ENCODE measurements at places on chromosomes 1 and 21.

DNA sequence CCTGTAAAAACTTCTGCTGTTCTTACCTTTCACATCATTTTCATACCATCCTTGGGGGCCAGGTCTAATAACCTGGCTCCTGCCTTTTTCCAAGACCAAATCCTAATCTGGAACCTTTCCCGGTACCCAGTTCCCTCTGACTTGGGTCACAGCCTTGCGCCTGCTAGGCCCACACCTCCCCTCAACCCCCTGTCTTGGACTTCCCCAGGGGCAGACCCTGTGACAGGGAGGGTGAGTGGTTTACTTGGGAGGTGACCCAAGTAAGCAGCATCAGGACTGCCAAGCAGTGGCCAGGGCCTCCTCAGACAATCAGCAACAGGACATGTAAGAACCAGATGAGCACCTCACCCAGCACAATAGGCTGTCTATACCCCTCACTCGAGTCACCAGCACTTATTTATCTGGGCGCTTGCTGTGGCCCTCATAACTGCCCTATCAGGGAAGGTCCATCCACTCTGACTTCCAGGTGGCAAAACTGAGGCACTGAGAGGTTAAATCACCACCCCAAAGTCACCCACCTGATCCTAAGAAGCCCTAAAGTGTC lies 124.7 kb downstream of the MATN1 start:
- DNase-seq, result no peak

DNA sequence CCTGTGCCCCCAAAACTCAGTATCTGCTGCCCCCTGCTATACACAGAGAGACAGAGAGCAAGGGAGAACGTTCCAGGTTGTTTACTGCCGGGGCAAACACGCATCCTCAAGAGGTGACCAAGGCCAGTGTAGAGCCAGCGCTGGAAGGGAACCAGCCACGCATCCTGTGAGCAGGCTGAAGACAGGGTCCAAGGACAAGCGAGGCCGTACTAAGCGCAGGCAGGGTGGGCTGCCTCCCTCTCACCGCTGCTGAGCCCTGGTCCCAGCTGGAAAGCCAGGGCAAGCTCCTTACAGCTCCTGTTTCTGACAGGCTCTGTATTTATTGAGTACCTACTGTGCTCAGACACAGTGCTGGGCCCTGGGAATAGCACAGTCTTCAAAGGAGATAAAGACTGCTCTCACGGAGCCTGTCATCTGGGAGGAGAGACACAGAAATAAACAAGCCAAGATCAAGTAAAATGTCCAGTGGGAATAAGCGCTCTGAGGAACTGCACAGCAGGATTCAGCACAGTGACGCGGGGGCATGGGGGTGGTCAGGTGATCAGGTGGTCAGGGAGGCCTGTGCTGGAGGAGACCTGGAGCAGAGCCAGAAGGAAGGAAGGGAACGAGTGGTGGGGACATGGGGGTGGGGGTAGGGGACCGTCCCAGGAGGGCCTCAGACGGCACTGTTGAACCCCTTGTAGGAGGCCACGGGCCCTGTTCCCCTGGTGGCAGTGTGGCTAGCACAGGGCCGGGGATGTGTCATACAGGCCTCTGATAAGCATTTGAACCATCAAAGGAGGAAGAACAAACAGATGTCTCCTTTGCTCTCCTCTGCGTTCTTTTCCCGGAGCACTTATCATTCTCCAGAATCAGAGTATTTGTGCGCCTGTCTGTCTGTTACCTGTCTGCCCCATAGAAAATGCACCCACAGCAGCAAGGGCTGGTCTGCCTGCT lies 37.8 kb upstream of the EFHD2 start:
- DNase-seq, result no peak

DNA sequence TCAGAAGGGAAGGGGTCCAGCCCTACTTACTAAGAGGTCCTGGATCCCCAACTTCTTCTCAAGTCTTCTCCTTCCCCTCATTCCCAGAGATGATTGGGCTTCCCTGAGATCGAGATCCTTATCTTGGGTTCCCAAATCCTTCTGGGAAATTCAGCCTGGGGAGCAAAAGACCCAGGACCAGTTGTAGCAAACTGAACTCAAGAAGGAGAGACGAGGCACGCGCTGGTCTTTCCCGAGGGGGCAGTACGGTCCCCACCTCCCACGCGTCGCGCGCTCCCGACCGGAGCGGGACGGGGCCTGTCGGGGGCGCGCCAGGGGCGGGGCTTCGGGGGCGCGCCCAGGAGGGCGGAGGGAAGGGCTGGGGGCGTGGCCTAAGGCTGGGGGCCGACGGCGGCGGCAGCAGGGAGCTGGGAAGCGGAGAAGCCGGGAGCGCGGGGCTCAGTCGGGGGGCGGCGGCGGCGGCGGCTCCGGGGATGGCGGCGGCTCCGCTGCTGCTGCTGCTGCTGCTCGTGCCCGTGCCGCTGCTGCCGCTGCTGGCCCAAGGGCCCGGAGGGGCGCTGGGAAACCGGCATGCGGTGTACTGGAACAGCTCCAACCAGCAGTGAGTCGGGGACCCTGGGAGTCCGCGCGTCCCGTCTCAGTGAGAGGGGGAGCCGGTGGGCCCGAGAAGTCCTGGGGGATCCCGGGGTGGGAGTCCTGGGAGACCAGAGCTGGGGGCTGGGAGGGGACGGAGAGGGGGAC lies at the start of gene EFNA3:
TSS of gene EFNA3 (plus strand) at position 369 of the 741 bp plus-strand sequence. CDS start at position 474, 105 bp downstream.
- peak; percentile 85 for DNase-seq

- no peak for DNase-seq
Measured at GRCh38 chr1:33072707-33073106, 8.2 kb upstream of the AZIN2 start.

GRCh38 chr1:218694636-218695035 lies 349.5 kb downstream of the TGFB2 start:
- DNase-seq, result no peak

DNA sequence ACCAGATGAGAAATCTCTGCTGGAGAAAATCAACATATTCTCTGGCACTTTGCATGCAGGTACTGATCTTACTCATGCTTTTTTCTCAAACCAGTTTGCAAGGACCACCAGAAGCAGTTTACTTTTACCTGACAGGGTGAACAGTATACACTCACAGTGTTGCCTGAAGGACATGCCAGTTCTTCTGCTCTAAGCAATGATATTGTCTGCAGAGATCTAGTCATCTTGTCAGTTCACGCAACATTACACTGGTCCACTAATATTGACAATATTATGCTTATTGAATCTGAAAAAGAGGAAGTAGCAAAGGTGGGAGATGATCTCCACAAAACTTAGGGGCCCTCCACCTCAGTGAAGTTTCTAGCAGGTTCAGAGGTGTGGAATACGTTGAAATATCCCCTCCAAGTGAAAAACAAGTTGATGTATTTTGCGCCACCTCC lies 3.8 kb upstream of the S100B start:
- no peak for DNase-seq

- no peak for DNase-seq
Measured at GRCh38 chr1:150603711-150604110, 24.3 kb upstream of the MCL1 start.

DNA sequence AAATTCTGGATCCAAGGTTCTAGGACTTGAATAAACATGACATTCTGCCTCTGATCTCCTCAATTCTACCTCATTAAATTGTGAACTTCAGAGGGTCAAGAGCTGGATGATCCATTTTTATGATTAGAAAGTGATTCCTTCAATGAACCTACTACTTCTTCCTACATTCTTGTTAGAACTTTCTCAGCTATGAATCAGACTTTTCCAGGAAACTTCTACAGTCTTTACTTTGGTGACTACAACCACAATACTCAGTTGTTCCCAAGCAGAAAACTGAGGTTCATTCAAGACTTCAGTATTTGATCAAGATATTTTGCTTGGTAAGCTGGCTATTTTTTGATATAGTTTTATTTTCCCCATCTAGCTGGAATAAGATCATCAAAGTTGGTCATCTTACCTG lies 51.4 kb downstream of the CDC7 start:
- no peak for DNase-seq

- DNase-seq, result no peak
Measured at GRCh38 chr1:204368996-204369726, 9.4 kb upstream of the PLEKHA6 start.

DNA sequence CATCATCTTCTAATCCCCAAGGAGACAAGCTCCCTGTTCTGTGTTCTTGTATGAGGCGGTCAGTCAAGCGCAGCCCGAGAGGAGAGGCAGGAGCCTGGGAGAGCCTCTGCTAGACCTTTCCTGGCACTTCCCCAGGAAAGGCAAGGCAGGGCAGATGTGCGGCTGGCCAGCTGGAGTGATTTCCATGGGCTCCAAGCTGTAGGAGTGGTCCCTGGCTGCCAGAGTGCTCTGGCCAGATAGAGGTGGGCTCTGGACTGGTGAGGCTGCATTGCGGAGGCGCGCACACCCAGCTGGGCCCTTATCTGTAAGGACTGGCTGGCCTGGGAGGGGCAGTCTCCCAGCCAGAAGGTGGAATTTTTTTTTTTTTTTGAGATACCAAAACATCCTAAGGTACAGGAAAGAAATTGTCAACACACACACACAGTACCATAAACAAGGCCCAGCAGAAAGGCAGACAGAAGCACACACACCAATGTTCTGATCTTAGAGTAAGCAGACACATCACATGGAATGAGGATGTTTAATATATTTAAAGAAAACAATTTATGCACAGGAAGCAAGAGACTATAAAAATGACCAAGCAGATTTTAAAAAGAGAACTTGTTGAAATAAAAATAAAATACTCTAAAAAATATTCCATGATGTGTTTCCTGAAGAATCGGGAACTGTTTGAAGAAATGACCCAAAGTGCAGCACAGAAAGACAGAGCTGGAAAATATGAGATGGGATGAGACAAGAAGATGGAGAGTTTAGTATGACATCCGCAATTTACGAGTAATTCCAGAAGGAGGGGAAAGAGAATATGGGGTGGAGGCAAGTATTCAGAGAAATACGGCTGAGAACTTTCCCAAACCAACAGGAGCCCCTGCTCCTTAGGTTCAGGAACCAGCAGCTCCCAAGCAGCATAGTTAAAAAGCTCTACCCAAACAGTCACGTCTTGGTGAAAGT lies 13.4 kb downstream of the IBA57 start:
- DNase-seq, result no peak

- DNase-seq, result no peak
Measured at GRCh38 chr1:42853116-42853884, 6.9 kb downstream of the ZNF691 start.

DNA sequence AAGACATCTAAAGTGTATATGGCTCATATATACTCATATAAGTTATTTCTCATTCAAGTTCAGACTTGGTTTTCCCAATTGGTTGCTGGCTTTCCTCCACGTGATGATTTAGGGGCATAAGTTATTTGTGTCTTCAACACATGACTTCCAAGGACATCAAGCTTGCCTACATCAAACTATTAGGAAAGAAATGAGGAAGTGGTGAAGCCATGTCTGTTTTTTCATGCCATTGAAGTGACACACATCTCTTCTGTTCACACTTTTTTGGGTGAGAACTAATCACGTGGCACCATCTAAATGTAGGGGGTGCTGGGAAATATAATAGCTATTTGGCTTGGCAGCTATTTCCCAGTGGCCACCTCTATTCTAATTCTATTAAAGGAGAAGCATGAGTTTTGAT lies 282.1 kb downstream of the OMA1 start:
- no peak for DNase-seq

DNA sequence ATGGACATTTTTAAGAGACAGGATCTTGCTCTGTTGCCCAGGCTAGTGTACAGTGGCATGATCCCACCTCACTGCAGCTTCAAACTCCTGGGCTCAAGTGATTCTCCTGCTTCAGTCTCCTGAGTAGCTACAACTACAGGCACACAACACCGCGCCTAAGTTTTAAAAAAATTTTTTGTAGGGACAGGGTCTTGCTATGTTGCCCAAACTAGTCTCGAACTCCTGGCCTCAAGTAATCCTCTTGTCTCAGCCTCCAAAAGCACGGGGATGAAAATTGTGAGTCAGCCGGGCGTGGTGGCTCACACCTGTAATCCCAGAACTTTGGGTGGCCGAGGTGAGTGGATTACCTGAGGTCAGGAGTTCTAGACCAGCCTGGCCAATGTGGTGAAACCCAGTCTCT lies 20.4 kb downstream of the MYSM1 start:
- DNase-seq, result no peak

GRCh38 chr21:17585875-17586450 lies 26.7 kb downstream of the BTG3 start:
- DNase-seq, result peak; percentile 47

- no peak for DNase-seq
Measured at GRCh38 chr1:27547220-27548116, 56.5 kb downstream of the AHDC1 start.

DNA sequence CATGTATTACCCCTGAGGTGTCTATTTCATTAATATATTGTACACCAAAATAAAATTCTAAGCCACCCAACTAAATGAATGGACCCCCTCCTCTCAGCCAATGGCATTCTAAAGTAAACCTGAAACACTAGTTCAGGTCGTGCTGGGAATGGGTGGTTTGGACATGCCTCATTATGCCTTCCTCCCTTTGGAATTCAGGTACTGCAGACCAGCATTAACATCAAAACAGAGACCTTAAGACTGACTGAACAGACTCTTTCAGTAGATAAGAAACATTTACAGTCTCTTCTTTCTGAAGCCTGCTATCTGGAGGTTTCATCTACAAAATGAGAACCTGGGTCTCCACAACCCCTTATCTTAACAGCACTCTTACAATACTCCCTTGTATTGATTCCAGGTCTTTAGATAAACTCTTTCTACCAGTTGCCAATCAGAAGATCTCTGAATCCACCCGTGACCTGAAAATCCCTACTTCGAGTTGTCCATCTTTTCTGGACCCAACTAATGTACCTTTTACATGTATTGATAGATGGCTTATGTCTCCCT lies 93.6 kb downstream of the PKN2 start:
- no peak for DNase-seq

DNA sequence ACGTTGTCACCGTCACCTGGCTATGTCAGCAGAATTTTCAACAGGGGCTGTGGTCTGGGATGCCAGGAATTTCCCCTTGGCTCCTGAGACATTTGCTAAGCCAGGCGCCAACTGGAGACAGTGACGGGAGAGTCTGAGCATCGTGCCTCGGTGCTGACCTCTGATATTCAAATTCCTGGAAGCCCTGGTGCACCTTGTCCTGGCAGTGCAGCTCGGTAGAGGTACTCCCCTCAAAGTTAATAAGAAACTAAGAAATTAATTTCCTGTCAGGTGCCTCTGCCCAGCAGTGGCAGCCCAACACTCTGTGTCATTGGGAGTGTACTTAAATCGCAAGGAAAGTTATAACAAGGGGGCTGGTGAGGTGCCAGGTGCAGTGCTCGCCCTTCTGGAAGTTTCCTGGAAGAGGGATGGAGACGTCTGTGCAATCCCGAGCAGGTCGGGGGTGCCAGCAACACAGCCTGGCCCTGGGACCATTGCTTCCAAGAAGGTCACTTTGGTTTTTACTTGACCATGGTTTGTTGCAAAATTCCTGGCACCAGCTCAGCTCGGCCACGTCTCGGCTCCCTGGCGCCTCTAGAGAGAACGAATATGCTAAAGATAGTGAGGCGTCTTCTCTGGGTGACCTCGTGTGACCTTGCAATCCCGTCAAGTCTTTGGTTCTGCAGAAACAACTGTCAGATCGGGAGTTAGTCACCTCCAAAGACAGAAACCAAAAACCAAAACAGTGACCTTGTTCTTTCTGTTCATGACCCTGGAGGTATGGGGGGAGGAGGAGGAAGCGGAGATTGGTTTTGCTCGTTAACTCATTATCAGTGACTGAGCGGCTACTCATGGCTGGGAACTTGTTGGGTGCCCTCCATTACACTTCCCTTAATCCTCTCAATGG lies 149.5 kb upstream of the VAMP3 start:
- DNase-seq, result no peak

Measured in naive thymus-derived CD4-positive, alpha-beta T cell (primary cell).